Left ventricle myocardium superior (tissue), 1 donor: ENCODE measurements at places on chromosomes 2 and 18. TPM values are rescaled to one million over a fixed set of nuclear protein-coding genes. Genes with fewer than 3 reads are reported as not detected.

- no peak for DNase-seq
These were observed 32.0 kb upstream of the ACYP2 start for GRCh38 chr2:54083445-54083844.

DNA sequence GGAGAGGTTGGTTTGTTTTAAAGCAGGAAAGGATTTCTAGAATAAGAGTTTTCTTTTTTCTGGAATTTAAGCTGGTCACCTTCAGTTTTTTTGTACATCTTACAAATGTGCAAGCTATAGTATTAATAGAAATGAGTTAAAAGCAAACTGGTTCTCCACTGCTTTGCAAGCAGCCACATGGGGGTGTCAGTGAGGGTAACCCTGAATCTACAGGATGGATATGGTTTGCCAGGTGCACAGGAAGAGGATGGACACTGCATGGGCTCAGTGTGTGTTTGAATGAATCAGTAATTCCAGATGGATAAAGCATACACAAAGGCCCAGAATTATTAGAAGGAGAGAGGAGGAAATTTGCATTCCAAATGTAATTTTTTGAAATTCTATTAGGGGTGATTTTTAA lies 89.0 kb downstream of the MAPRE2 start:
- no peak for DNase-seq

The MYO3B gene
- 0.05 TPM for total RNA-seq

The TRABD2A gene
- total RNA-seq = 0.62 TPM

GRCh38 chr2:143680885-143681405 lies 551.7 kb downstream of the ARHGAP15 start:
- DNase-seq = no peak

GRCh38 chr2:28101123-28101522 lies 210.6 kb downstream of the BABAM2 start:
- DNase-seq = no peak

- DNase-seq = no peak
These were observed 74.7 kb upstream of the PPM1B start for GRCh38 chr2:44093970-44094369.

DNA sequence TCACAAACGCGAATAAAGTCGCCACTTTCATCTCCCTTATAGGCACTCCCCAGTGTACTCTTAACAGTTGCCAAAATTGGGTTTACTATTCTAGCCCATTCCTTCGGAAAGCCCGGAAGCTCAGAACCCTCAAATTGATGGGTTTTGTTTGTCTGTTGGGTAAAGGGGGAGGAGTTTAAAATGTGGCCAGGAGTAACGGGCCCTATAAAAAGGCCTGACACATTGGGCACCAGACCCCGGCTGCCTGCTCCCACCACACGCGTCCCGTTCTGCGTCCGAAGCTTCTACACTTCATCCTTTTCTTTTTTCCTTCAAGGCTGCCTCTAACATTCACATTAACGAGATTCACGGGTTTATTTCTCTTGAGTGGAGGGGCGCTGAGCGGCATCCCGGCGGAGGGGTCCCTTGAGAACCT lies 837 bp downstream of the NHEJ1 start:
- DNase-seq = no peak

The CCBE1 gene
- total RNA-seq = 0.92 TPM

DNA sequence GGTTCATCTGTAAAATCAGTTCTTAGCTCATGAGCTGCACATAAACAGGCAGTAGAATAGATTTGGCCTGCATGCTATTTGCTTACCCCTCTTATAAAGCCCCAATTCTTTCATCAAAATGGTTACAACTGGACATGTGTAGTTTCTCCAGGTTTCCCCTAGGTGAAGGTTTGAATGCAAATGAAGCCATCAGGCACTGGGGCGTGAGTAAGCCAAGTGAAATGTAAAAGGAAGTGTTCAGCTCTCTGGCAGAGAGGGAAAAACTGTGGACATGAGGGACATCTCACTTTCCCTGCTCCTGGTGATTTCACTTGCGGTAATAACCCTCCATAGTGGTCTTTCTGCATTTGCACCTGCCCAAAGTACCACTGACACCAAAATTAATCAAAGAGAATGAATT lies 1402.3 kb upstream of the LRRTM1 start:
- DNase-seq = no peak

The MLPH gene
- total RNA-seq = 88.9 TPM

The TOGARAM2 gene
- 43.9 TPM for total RNA-seq

The KLHL29 gene
- 0.69 TPM for total RNA-seq

DNA sequence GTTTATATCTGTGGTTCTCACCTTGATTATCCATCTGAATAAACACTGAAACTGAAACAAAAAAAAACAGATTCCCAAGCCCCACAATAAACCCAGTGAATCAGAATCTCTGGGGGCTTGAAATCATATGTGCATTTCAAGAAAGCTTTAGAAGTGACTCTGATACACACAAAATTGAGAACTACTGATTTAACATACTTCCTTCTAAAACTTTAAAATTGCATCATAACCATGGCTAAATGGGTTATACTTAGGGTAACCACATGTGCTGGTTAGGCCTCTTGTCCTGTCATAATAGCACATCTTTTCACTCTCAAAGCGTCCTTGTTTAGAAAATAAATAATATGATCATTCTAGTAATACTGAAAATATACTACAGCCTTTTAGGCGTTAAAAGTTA lies 100.9 kb downstream of the ATAD2B start:
- DNase-seq = no peak

DNA sequence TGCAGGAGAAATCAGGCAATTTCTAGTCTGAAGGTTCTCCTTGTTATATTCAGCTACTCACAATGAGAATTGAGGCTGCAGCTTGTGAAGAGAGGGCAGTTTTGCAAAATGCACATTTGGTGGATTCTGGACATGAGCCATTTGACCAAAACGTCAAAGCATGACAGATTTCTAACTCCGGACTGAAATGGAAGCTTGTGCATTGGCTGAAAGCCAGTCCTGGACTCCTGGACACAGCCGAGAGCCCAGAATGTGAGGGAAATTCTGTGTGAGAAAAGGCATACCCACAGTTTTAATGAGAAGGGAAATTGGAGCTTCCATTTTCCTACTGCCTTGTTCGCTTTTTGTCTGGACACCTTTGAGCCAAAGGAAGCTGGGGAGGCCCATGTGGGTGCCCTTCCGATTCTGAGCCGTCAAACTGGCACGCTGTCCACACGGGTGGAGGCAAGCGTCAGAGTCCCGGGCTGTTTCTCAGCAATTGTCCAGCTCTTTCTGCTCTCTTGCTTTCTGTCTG lies 23.7 kb upstream of the ROCK2 start:
- no peak for DNase-seq

The KRTCAP3 gene
- not detected for total RNA-seq

The AP1S3 gene
- total RNA-seq = 0.50 TPM

DNA sequence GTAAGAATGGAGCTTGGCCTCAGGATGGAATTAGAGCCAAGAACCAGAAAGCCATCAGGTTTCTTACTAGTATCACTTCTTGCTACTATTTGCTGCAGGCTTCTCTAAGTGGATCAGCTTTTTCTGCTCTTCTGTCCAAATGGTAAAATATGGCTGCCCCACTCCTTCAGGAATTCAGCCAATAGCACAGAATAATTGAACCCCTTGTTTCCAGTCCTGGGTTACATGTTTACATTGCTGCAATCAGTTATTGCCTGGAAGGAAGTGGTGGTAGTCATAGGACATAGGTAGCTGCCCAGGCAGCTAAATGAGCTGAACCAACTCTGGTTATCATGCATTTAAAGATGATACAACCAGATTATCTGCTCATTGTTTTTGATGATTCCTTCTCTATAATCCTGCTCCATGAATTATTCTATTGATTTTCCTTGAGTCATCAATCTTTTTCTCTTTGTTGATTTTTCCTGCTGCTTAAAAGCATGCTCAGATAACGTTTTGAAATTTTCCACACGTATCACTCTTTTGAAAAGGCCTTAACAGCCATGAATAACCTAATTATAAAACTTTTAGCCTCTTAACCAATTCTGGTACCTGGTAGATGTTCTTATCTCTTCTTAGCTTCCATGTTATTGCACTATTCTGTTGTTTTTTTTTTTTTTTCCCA lies 12.6 kb downstream of the AGPS start:
- DNase-seq = no peak

GRCh38 chr18:63472380-63472779 lies 4.4 kb upstream of the SERPINB5 start:
- DNase-seq = no peak

The C1GALT1C1L gene
- total RNA-seq = 0.64 TPM

The ARHGAP15 gene
- 4.2 TPM for total RNA-seq

- no peak for DNase-seq
These were observed 56.1 kb downstream of the CNTNAP5 start for GRCh38 chr2:124081154-124081716.

DNA sequence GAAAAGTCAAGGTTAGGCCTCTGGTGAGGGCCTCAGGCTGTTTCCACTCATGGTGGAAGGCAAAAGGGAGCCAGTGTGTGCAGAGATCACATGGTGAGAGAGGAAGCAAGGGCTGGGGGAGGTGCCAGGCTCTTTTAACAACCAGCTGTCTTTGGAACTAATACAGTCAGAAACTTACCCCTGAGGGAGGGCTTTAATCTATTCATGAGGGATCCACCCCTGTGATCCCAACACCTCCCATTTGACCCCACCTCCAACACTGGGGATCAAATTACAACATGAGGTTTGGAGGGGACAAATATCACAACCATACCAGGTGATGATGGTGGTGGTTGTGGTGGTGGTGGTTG lies 10.9 kb downstream of the POLI start:
- no peak for DNase-seq

The SPDYA gene
- 0.15 TPM for total RNA-seq

The SPHKAP gene
- total RNA-seq = 124 TPM

The KIF1A gene
- total RNA-seq = 1.6 TPM

The C2orf15 gene
- total RNA-seq = 0.30 TPM
